ENCODE measurements at places on chromosomes 13 and 19. TPM values are rescaled to one million over a fixed set of nuclear protein-coding genes. Genes with fewer than 3 reads are reported as not detected.

SPTBN4 gene
- 0.39 TPM for total RNA-seq

LIM2 gene
- total RNA-seq, result not detected

SIGLEC8 gene
- not detected for total RNA-seq

ZNF846 gene
- total RNA-seq, result 17.9 TPM

BEST2 gene
- total RNA-seq, result not detected

SLC27A1 gene
- 8.4 TPM for total RNA-seq

NLRP5 gene
- total RNA-seq, result not detected

All from activated naive CD8-positive, alpha-beta T cell treated with anti-CD3 and anti-CD28 coated beads, Interleukin-2, amount 10 ng/mL, durations not matched to agents 7 days and 5 days (primary cell).